Urothelium cell line (cell line): ENCODE measurements at places on chromosomes 12 and 14.

DNA sequence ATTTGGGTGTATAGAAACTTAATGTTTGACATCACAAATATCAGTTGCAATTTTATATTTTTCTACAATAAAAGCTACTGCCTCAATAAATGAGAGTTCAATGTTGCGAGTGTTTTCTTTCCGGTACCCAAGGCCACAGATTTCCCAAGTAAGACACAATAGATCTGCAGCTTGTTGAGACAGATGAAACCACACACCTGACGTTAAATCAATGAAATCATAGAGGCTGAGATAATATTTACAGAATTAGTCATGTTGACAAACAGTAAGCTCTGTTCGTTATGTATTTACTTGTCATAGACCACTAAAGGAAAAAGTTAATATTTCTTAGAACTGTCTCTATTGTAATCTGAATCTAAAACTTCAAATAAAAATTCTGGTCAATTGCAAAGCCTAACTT lies 49.2 kb upstream of the PTHLH start:
- DNase-seq: no peak

DNA sequence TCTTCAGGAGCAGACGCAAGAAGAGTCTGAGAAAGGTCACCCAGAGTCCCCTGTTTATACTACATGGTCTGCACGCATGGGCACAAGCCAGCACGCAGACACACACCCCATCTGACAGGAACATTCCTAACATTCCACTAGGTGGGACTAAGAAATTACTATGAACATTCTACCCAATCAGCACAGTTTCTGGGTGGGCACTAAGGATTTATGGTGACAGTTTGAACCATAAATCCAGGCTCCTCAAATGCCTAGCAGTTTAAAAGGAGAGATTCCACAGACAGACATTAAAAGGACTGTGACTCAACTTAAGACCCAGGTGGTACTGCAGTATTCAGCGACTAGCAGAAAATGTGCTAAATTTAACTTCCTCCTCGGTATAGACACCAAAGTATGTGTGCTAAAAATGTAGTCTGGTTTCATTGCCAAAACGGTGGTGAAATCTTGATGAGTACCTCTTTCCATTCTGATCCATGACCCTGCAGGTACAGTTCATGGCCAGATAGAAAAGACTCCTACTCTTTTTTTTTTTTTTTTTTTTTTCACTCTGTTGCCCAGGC lies 16.2 kb downstream of the ABHD4 start:
- DNase-seq: peak; percentile 91

- DNase-seq: no peak
These were observed 159.3 kb downstream of the DACT1 start for GRCh38 chr14:58797010-58797429.

- DNase-seq: no peak
These were observed 8.1 kb upstream of the RNF34 start for GRCh38 chr12:121391619-121392324.
